LHCN-M2 (cell line): ENCODE measurements at places on chromosomes 16 and 17. TPM values are rescaled to one million over a fixed set of nuclear protein-coding genes. Genes with fewer than 3 reads are reported as not detected.

GRCh38 chr17:44348234-44348987 is 3.3 kb downstream of the GRN start:
- DNase-seq: peak; percentile 66

AXIN2 gene
- 1.3 and 1.4 TPM in 2 replicates for total RNA-seq

DNA sequence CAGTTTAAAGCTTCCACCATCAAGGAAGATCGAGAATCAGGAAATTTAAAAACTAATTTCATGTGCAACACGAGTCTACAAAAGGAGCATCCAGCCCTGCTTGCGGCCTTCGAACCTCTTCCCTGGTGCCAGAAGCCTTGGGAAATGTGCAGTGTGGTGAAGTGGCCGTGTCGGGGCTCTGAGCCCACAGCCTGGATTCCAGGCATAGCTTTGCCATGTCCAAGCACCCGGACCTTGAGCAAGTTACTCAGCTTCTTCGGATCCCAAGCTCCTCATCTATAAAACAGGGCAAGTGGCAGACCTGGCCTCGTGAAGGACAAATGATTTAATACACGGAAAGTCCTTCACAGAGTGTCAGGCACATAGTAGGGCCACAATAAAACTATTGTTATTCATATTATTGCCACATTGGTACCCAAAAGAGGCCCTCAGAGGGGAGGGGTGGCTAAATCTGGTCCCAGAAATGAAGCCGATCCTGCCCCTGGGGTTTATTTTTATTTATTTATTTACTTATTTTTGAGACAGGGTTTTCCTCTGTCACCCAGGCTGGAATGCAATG is 34.8 kb downstream of the COTL1 start:
- peak; percentile 62 for DNase-seq

DNA sequence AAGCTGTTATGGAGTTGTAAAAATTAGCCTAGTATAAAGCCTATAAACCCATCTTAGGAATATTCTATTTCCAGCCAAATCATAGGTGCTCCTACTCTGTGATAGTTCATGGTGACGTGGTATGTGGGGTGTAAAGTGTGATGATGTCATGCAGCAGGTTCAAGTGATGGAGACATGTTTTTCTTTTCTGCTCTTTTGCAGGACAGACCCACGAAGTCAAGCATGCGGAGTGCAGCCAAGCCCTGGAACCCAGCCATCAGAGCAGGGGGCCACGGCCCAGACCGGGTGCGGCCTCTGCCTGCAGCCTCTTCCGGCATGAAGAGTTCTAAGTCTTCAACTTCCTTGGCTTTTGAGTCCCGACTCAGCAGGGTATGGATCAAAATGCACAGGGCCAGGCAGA is 87.3 kb downstream of the SPECC1 start:
- no peak for DNase-seq

GRCh38 chr16:1141191-1141590 is 11.7 kb upstream of the CACNA1H start:
- DNase-seq: no peak

CTU2 gene
- total RNA-seq: 17.8 and 18.7 TPM in 2 replicates

CLDN9 gene
- total RNA-seq: not detected in 2 replicates

DNA sequence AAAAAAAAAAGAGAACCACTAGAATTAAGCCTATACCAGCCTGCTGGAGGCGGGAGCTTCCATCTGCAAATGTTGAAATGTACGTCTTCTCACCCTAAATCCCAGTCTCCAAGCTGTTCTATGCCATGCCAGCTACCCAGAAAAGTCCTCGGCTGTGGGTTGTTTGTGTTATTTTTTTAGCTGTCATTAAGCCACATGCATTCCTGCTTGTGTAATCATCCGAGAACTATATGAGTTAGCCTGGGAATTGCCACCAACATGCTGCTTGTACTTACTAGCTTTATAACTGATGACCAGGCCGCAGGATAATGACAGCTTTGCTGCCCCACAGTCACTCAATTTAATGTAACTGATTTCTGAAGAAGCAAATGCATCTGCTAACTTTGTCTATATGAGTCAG is 313.9 kb upstream of the SALL1 start:
- peak; percentile 74 for DNase-seq

GRCh38 chr17:7465597-7466275 is 13.7 kb downstream of the ZBTB4 start:
- DNase-seq: no peak

- no peak for DNase-seq
These were observed 64.7 kb downstream of the MRC2 start for GRCh38 chr17:62692159-62692651.

DNA sequence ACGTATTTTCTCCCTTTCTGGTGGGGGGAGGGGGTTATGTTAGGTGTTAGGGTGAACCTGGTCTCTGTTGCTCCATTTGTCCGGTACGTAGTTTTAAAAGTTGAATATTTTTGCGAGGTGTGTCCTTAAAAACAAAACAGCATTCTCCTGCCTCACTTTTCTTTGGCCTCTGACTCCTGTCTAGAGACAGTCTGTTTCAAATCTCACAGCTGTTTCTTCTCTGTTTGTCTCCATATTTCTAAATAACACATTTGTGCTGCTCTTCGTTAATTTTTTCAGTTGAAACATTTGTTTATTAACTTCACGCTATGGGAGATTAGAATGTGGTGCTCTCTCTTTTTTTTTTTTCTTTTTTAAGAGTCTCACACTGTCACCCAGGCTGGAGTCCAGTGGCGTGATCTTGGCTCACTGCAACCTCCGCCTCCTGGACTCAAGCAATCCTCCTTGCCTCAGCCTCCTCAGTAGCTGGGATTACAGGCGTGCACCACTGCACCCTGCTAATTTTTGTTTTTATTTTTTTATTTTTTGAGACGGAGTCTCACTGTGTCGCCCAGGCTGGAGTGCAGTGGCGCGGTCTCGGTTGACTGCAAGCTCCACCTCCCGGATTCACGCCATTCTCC is 31.7 kb downstream of the RPA1 start:
- DNase-seq: no peak

DNA sequence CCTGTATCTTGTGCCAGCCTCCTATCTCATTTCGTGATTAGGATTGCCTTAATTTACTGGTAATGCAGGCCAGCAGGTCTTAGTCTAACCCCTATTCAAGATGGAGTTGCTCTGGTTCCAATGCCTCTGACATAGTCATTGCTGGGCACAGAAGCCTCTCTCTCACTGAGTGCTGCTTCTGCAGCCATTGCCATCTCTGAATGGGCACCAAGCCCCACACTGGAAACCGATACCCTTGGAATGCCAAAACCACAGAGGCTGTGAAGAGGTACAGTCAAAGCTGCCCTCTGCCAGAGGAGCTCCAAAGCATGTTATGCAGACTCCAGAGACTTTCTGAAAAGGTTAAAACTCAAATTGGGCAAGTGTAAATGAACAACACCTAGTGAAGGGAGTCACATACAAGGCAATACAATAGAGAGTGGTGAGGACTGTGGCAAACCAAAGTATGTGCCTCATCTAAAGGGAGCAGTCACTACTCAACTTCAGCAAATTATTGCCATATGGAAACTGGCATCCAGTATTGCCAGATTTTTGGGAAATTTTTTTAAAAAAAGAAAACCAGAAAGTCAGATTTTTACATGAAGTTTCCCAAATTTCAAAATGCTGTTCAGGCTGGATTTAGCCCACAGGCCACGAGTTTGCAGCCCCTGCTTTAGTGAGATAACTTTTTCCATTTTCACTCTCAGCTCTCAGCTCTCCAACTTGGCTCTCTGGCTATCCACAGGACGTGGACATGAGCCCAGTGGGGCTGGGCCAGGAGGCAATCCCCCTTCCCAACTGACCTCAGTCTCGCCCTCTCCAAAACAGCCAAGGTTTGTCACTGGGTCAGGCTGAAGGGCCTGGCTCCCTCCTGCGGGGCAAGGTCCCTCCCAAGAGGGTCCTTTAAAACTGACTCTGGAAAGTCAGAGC is 2.1 kb upstream of the MMP2 start:
- peak; percentile 78 for DNase-seq

GRCh38 chr17:43907425-43907981 is at the start of gene MPP2:
Gene MPP2 (minus strand): TSS chr17:43907536. CDS start chr17:43904460, 3,076 bp downstream.
- peak; percentile 49 for DNase-seq

- no peak for DNase-seq
These were observed 211.7 kb downstream of the XYLT1 start for GRCh38 chr16:17258848-17259713.

VPS35L gene
- 36.4 and 41.8 TPM in 2 replicates for total RNA-seq

LRRC75A gene
- 0.06 and 0.38 TPM in 2 replicates for total RNA-seq
